ENCODE measurements at places on chromosomes 16 and 17. TPM values are rescaled to one million over a fixed set of nuclear protein-coding genes. Genes with fewer than 3 reads are reported as not detected.

GRCh38 chr16:50234771-50235556, 31.4 kb upstream of the ADCY7 start:
- DNase-seq: no peak

GRCh38 chr17:50129353-50129727, 620 bp downstream of the SAMD14 start:
- no peak for DNase-seq

The KRTAP17-1 gene
- polyA plus RNA-seq: not detected

The PIGS gene
- 59.2 TPM for polyA plus RNA-seq

The LCAT gene
- 37.6 TPM for polyA plus RNA-seq

The C16orf96 gene
- 0.35 TPM for polyA plus RNA-seq
